ENCODE measurements at places on chromosomes 5 and 9.

DNA sequence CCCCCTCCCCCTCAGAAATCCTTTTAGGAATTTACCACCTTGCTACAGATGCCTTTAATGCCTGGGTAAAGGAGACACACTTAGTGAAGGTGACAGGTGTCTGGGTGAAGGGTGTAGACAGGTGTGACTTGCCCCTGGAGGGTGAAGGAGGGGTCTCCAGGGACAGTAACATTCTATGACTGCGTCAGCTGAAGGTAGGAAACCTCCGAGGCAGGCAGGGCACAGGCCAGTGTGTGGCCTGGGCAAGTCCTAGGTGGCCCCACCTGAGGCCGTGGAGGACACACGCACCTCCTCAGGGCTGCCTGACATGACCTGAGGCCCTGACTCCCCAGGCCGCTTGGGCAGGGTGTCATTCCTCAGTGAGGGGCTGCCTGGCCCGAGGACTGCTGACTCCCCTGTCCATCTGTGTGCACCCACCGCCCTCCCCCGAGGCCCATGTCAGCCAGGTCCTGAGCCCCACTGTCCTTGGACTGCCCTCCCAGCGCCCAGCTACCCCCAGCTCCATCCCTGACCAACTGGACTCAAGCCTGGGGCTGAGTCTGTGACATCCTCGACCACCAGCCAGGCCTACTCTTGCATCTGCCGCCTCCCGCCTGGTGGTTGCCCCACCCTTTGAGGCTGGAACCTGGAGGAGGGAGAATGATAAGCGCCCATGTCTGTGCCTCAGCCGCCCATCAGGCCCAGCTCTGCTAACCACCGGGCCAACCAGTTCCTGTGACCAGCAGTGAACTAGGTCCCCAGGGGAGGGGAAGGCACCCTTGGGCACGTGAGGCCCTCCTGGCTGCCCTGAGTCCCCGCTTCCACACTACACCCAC, 18.4 kb downstream of the CARD19 start:
- DNase-seq, result no peak

DNA sequence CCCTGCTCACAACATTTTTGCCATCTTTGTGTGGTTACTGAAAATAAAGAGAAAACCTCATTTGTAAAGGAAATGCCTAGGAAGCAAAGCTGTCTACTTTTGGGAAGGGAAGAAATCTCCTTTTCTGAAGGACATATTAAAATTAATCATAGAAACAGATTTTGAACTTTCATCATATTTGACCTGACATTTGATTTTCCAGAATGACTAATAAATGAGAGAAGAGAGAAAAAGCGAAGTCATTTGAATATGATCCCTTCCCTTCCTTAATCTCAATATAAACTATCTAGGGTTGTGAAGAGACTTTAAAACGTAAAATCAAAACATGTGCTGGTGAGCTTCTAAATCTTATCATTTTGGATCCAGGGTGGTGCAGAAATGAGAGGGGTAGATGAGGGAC, 66.3 kb downstream of the FEM1C start:
- DNase-seq, result no peak

DNA sequence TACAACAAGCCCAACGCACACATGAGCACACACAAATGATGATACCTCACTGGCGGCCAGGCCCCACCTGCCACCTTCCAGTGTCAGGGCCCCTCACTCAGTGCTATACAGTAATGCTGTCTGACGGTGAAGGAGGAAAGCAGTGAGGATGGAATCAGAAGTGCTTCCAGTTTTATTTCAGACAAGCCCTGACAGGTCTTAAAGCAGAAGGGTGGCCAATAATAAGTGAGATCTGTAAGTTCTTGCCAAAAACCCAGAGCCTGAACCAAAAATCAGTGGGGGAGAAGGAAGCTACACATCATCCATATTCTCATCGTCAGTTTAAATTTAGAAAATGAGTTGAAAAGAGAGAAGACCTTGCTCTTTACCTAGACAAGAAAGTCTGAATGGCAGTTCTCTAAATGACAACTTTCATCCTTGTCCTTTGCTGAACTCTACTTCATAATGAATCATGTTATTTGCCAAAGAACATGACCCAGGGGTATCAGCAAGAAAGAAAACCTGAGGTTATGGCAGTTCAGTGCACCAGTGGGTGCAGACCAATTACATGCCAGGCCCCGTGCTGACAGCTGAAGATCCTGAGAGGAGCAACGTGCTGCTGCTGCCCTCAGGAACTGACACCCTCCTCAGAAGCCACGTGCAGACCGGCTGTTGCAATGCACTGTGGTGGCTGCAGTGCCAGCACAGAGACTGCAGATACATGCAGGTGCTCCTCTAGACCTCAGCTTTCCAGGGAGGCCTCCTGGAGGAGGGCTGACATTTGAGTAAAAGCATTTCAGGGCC, 118.7 kb downstream of the DROSHA start:
- DNase-seq, result no peak

DNA sequence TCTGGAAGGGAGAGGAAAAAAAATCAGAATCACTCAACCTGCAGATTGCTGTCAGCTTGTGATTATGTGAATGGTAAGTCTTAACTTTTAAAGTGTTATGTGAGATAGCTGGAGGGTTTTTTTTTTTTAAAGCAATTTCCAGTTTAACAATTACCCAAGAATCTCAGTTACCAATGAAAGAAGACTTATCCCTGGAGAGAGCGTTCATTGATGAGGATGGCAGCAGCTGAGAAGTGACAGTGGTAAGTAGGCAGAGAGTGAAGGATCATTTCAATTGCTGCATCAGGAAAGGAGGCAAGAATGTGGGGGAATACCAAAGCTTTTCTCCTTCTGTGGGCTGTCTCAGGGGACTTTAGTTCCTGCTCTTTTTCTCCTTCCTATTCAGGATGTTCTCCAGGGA, 370.2 kb upstream of the C9orf72 start:
- no peak for DNase-seq

GRCh38 chr9:105828596-105829213, 134.4 kb downstream of the TMEM38B start:
- no peak for DNase-seq

DNA sequence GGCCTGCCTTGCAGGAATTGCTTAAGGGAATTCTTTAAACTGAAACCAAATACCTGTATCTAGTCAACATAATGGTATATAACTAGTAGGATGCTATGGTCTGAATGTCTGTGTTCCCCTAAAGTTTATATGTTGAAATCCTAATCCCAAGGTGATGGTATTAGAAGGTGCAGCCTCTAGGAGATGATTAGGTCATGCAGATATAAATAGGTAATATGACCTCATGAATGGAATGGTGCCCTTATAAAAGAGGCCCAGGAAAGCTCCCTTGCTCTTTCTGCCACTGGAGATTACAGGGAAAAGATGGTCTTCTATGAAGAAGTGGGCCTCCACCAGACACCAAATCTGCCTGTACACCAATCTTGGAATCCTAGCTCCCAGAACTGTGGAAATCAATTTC, 7.4 kb upstream of the KIAA1958 start:
- DNase-seq, result no peak

DNA sequence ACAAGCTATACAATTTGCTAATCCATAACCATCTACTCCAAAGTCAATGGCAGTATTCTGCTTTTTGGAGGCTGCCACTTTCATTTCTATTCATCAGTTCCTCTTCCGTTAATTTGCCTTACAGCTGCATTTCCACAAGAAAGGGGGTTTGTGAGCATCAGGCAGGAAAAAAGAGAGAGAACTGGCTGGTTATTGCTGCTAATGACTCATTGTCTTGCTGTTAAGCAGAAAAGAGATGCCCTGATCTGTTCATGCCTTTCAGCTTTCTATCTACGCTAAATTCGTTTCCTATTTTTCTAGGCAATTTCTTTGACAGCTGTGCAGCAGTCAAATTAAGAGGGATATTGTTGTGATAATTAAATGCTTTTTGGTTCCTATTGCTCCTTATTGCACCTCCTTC, 65.9 kb upstream of the GNAQ start:
- no peak for DNase-seq

DNA sequence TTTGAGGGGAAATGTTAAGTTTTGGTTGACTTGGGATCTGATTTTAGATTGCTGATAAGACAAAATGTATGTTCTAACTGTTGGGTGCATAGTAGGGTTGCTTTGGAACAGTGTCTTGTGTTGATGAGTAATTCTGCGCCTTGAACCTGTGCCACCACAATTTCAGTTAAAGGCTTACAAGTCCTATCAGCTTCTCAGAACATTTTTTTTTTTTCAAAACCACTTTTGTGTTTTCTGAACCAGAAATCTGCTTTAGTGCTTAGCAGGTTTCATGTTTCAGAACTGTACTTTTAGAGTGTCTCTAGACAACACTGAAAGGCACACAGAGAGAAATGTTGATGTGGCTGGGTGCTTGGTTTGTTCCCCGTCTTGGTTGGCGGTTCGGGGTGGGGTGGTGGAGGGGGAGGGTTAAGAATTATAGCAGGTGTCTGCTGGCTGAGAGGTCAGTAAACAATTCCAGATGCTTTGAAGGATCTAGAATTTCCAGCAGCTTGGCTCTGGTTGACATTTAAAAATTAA, 84.6 kb downstream of the ANKRD55 start:
- no peak for DNase-seq

- DNase-seq, result no peak
These were observed 167.2 kb downstream of the C9orf152 start for GRCh38 chr9:110040788-110041187.

- no peak for DNase-seq
These were observed 110.5 kb downstream of the CACNA1B start for GRCh38 chr9:137988051-137988450.

DNA sequence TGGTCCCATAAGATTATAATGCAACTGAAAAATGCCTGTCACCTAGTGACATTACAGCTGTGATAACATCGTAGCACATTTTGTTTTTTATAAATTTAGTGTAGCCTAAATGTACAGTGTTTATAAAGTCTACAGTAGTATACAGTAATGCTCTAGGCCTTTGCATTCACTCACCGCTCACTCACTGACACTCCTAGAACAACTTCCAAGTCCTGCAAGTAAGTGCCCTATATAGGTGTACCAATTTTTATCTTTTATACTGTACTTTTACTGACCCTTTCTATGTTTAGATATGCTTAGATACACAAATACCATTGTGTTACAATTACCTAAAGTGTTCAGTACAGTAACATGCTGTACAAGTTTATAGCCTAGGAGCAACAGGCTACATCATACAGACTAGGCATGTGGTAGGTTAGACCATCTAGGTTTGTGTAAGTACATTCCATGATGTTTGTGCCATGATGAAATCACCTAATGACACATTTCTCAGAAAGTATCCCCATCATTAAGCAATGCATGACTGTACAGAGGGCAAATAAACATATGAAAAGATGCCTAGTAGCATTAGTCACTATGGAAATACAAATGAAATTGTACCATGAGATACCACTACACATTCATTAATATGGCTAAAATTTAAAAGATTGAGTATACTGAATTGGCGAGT, 127.6 kb downstream of the TRPM6 start:
- DNase-seq, result peak; percentile 16

GRCh38 chr9:82134010-82134409, 145.4 kb downstream of the SPATA31D1 start:
- no peak for DNase-seq

DNA sequence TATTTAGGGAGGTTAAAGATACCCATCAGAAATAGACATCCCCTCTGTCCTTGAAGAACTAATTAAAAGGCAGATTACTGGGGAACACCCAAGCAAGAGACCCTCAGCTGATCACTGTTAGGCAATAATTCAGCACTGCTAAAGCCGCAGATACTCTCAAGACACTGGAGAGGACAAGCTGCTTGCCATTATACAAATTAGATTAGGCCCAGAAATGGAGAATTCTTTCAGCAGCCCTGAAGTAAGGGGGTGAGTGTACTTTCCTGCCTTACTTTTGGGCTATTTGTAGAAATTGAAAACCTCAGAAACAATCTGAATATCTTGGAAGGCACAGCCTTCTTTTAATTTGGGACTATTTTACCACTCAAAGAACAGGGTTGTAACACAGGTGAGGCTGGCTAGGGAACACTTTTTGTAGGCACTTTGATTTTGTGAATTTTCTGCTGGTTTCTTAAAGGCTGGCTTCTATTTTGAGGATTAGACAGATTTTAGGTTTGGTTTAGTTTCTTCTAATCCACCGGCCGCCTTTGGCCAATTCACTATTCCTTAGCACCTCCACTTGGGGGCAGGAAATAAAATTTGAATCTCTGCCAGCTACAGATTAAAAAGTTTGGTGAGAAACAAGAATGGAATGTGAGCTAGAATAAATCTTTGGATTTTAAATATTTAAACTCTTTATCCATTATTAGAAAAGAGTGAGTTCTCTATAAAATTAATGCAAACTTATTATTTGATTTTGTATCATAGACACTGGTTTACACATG, 106.0 kb downstream of the SMARCA2 start:
- no peak for DNase-seq

DNA sequence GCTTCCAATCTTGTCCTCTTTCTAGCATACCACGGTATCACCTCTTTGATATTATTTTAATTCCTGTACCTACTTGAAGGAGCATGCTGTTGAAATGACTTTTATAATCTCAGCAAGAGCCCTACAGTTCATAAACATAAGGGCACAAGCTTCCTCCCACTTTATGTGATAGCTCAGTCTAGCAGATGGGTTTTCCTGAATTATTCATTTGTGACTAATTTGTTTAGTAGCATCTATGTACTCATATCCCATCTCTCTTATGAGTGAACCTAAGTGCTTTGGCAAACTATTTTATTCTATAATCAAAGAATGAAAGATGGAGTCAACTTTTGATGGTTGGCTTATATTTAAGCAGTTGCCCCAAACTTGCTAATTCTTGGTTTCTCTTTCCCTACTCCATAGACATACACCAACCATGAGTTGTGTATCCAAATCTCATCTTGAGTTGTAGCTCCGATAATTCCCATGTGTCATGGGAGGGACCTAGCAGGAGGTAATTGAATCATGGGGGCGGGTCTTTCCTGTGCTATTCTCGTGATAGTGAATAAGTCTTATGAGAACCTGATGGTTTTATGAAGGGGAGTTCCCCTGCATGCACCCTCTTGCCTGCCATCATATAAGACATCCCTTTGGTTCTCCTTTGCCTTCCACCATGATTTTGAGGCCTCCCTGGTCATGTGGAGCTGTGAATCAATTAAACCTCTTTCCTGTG, 17.7 kb downstream of the TXNDC8 start:
- DNase-seq, result no peak

GRCh38 chr9:87149799-87150198, 202.5 kb upstream of the GAS1 start:
- no peak for DNase-seq

DNA sequence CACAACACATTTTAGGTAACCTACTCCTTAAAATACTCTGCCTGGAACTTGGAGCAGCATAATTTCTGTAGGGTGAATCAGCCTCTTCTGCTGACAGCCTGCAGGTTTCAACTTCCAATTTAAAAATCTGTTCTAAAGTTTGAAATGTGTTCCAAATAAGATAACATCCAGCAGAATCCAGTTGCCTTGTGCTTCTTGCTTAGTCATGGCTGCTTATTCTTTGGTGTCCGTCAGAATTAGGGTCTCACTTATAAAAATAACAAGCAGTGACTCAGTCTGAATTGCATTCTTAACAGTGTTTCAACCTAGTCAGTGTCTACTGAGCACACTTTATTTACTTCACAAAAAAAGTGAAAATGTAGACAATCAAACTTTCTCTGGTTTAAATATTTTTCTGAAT, 3.7 kb downstream of the CDH6 start:
- DNase-seq, result no peak

DNA sequence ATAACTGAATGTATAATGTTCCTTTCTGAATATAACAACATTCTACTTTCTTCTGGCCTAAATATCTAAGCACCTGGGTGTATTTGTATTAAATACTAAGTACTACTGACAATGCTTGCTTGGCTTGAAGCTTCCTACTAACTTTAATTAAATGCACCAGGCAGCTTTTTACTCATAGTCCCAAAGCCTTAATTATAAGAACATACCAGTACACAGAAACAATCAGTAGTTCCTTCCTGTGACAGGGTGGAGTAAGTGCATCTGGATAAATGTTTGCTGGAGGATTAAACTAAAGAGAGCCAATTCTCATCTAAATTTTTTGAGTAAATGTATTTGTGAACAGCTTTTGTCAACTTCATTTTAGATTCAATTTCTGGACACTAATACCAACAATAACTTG, 558.6 kb upstream of the SEMA6A start:
- no peak for DNase-seq

Measured in SW 1271 (cell line).